ENCODE measurements at places on chromosomes 3 and 15. TPM values are rescaled to one million over a fixed set of nuclear protein-coding genes. Genes with fewer than 3 reads are reported as not detected.

ZNF609 gene
- 34.3 TPM for total RNA-seq

TLR9 gene
- 1.7 TPM for total RNA-seq

KPNA1 gene
- total RNA-seq: 37.1 TPM

ACAD9 gene
- total RNA-seq: 51.9 TPM

ANKRD63 gene
- total RNA-seq: not detected

FAM43A gene
- total RNA-seq: 27.5 TPM

GRCh38 chr3:182795389-182795782 is 2.1 kb downstream of the ATP11B start:
- DNase-seq: peak; percentile 65

- DNase-seq: no peak
Measured at GRCh38 chr15:83746231-83746630, 92.3 kb downstream of the ADAMTSL3 start.

Measured in Peyer's patch (tissue), 4 donors.